ENCODE measurements at places on chromosomes 7 and 10.

- no peak for DNase-seq
These were observed 437.2 kb downstream of the MDFIC start for GRCh38 chr7:115359119-115359518.

DNA sequence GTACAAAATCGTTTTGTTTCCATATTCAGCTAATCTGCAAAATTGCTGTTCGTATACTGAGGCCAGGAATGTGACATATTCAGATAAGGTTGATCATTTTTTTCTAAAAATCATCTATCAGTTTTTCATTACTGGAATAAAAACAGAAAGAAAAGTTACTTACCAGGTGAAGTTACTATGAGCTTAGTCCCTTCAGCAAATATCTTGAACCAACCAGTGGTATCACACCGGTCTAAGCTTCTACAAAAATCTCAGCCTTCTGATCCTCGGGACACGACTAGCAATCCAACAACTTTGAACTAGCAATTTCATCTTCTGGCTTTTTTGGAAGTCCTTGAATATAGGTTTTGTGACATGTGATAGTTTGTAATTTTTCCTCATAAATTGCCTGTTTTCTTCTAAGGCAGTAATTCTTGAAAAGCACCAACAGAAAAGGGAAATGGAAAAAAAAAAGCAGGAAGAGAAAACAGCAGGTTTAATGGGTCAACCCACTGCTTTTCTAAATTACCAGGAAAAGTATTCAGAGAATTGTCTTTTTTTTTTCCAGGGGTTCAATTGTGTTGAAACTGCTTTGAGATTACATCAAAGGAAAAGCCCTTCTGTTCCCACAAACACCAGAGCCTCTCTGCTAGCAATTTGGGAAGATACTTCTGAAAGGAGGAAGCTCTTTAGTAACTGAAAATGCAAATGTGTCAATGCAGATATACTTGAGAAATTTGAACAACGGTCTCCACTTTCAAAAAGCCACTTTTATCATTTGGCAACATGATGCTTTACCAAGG is 2.9 kb upstream of the TARP start:
- no peak for DNase-seq

- DNase-seq = no peak
These were observed 861.1 kb upstream of the ZWINT start for GRCh38 chr10:57222129-57222528.

DNA sequence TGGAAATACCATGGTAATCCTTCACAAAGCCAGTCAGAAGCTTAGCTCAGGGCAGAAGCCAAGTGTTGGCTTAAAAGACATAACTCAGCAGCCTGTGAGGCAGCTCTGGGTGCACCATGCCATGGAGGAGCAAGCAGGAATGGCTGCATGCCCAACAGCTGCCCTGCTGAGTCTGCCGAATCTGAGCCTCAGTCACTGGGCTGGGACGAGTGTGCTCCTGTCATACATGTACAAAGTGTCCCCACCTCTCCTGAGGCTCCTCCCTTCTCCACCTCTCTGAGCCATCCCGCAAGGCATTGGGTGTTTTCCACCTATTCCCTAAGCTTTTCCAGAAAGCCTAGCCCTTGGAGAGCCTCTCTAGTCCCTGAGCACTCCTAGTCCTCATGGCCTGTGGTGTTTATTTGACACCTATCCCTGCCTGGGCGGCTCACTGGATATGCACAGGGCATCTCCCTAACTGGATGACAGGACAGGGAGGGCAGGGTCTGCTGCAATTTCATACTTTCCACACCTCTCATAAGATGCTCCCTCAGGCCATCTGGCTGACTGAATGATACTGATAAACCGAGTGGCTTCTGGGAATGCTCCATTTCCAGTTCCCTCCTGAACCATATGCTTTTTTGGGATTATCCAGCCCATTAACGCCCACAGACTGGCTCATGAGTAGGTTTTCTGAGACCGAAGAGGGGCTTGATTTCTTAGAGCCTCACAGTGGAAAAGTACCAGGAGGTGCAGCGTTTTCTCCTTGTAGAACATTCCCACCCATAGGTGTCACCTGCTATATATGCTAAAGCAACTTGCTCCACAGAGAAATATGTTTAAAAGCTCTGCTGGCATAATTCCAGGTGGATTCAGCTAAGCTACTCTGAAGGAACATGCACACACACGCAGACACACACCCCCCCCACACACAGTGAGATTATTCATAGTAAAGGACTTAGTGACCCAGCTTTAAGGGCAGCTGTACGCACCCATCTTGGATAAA is 199.3 kb downstream of the SNX10 start:
- no peak for DNase-seq

DNA sequence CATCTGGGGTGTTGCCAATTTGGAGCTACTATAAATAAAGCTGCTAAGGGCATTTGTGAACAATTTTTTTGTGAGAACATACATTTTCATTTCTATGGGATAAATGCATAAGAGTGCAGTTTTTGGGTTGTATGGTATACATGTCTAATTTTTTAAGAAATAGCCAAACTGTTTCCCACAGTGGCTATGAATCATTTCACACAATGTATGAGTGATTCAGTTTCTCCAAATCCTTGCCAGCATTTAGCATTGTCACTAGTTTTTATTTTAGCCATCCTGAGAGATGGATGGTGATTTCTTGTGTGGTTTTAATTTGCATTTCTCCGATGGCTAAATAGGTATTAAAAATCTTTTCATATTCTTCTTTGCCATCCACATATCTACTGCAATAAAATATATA is 105.3 kb downstream of the AMPH start:
- no peak for DNase-seq

DNA sequence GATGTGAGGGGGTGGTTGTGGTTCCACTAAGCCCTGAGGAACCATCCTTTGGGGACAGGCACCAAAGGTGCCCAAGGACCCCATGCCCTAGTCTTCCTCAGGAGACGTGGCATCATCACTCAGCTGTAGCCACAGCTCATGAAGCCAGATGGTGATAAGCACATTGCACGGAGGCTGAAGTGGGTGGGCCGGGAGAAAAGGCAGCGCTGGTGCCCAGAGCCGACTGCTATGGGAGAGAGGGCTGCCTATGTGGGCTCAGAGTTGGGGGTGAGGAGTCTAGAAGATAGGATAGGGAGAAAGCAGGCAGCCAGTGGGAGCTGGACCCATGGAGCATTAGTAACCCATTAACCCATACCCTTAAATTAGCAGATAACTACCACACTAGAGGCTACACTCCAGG is 325.3 kb downstream of the RPS24 start:
- no peak for DNase-seq

Data from LHCN-M2 (cell line).